ENCODE measurements at places on chromosomes 1 and 21.

DNA sequence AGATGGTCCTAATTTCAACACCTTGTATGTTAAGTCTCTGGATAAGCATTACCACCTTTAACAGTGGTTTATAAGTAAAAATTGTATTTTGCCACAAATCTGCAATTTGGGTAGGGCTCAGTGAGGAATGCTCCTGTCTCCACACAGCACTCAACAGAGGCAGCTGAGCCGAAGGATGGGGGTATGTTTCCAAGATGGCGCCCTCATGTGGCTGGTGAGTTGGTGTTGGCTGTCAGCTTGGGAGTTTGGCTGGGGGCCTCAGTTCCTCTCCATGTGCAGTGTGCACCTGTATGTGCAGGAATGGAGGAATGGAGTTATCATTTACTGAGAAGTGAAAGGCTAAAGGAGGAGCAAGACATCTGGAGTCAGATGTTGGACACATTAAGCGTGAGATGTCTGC, 136.8 kb downstream of the GABPA start:
- no peak for DNase-seq

- no peak for DNase-seq
These were observed 70.6 kb upstream of the NEK7 start for GRCh38 chr1:198086051-198086745.

DNA sequence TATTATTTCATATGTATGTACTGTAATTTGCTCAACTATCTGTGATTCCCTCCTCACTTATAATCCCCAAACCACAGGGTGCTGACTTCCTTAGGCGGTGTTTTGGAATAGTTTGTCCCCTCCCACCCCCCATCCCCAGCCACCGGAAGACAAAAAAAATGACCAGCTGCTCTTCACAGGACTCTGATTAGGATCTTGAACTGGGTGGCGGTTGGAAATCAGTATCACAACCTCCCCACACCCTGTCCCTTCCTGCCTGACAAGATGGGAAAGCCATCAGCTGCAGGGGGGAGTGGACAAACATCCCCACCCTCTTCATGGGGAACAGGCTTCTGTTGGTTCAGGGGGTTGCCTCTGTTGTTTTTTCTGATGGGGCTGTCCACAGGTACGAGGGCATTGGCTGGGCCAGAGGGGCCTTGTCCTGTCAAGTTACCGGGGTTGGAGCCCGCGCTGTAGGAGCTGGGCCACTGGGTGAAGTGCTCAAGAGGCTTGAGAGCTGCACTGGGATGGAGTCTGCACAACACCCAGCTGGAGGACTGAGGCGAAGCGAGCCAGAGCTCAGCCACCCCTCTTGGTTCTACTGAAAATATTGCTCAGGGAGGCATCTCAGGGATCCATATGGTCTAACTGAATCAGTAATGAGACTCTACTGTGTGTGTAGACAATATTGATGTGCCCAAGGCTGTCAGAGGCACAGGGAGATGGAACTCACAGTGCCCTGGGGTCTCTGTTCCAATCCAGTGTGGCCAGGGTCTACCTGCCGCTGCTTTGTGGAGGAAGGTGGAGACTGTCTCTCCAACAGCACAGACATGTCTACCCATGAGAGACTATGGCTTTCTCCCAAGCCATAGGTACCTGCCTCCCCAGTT, 28.2 kb downstream of the NAV1 start:
- no peak for DNase-seq

DNA sequence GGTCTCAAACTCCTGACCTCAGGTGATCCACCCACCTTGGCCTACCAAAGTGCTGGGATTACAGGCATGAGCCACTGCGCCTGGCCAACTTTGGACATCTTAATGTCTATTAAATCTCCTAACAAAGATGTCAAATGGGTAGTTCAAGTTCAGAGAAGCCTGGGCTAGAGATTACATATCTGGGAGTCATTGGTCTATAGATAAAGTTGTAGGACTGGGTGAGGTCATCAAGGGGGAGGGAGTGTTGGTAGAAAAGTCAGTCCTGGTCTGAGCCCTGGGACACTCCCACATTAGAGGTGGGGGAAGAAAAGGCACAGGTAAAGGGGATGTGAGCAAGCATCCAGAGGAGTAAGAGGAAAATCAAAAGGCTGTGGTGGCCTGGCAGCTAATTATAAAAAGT, 6.6 kb downstream of the UBIAD1 start:
- DNase-seq, result no peak

DNA sequence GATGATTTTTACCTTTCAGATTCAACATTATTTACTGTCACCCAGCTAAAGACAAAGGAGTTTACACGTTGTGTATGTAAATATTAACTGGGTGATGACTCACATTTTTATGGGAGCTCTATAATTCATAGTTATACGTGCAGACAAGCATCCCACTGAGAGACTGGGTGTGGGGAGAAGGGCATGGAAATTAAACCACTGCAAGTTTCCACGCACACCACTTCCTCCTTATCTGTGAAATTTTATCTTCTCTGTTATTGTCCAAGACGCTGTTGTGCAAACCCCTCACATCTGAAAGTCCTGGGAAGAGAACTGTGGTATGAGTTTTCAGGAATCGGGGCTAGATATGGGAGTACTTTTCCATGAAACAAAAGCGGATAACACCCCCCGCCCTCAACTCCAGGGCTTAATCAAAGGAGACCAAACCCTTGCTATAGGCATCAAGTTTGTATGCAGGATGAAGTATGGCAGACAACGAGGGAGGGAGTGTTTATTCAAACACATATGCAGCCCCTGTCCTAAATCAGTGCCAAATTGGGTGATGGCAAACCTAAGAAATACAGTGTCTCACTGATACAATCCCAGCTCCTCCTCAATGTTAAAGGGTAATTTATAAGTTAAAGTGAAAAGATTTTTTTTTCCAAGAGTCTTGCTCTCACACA, 23.3 kb upstream of the DPT start:
- no peak for DNase-seq

DNA sequence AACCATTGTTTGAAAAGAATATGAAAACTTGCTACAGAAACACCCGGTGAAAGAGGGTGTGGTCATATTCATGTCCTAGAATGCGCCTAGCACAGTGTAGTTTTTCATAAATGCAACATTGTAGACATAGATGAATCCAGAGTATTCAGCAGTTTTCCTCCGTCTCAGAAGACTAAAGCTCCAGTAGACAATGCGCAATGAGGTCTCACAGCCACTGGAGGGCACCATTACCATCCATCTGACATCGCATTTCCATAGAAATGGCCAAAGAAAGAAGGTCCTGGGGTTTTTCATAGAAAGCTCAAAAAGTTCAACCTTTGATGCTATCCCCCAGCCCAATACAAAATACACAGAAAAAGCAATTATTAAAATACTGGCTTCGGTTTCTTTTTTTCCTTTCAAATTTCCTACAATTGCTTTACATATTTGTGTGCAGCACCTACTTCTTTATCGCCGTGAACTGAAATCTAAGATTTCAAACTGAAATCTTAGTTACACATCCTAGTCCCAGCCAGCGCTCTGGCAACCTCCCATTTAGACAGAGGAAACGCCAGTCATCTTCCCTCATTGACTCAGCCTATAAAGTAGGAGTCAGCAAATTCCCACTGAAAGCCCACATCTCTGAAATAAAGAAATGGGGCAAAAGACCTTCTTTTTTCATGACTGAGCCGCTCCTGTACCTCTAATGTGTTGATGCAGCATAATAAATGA, 3.9 kb upstream of the CD58 start:
- peak; percentile 38 for DNase-seq

GRCh38 chr1:29478151-29478791, 241.9 kb downstream of the PTPRU start:
- DNase-seq, result no peak

DNA sequence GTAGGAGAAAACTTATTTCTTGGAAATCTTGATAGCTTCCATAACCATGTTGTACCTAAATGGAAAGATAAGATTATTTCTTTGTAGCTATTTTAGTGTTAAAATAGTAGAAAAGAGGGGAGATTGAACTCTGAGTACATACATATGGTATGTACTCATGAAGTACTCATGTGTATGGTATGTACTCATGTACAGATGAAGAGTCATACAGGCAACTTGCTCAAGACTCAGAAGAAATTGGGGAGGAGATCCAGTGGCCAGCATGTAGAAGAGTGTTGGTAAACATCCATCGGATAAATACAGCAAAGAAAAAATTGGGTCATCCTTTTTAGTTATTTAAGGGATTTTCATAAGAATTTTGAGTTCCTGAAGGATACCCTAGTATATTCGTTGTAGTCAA, 29.0 kb downstream of the MDM4 start:
- no peak for DNase-seq

- no peak for DNase-seq
These were observed 27.9 kb downstream of the OVAAL start for GRCh38 chr1:180586671-180587155.

DNA sequence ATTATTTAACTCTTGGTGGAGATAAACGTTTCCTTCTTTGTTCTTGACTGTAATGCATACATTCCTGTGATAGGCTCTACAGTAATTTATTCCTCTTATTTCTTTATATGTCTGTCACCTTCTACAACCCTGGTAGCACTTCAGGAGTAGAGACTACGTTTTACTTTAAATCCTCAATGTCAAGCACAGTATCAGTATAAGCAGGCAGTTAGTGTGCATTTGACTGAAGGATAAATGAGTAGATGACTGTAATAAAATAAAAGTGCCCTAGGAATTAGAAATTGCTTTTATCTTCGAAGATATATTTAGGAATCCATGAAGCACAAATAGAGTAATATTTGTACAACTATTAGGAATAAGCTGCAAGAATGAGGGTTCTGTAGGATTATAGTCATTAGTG, 599.6 kb upstream of the PRMT6 start:
- DNase-seq, result no peak

GRCh38 chr1:39896909-39897685, 4.6 kb downstream of the MYCL start:
- DNase-seq, result no peak

DNA sequence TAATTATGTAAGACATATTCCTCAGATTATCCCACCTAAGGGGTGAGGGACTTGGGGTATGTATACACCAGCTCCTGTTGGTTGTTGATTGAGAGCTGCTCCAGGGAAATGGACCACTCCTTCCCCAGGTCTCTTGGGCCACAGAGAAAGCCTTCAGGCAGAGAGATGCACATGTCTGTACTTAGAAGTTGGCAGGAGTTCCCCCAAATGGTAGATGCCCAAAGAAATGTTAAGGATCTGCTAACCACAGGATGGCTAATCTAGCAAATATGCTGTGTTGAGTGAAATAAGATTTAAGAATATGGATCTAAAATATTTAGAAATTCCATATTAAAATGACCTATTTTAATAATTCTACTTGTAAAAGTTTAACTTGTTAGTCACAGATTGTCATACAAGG, 100.8 kb upstream of the DNAH14 start:
- no peak for DNase-seq
